ENCODE measurements at places on chromosomes 6 and 20. TPM values are rescaled to one million over a fixed set of nuclear protein-coding genes. Genes with fewer than 3 reads are reported as not detected.

Gene TP53RK
- total RNA-seq: 11.3 TPM

Gene PRSS35
- total RNA-seq: not detected

Gene DNAJC5
- 29.2 TPM for total RNA-seq

Gene MYL9
- total RNA-seq: 19.1 TPM

Gene DCBLD1
- 34.2 TPM for total RNA-seq

Gene SLC35F1
- total RNA-seq: 0.01 TPM

Gene CD164
- 97.2 TPM for total RNA-seq

Gene NRM
- total RNA-seq: 22.2 TPM

Gene RIMS1
- not detected for total RNA-seq

Gene MACROD2
- total RNA-seq: 1.1 TPM

Gene RNF217
- total RNA-seq: 6.9 TPM

Gene GPR6
- total RNA-seq: not detected

Gene PSORS1C2
- not detected for total RNA-seq

Gene MLIP
- total RNA-seq: not detected

Gene SULF2
- total RNA-seq: 22.7 TPM

Gene GMPR
- total RNA-seq: 0.30 TPM

Gene CITED2
- 23.3 TPM for total RNA-seq

Gene TMEM151B
- not detected for total RNA-seq

Gene MUCL3
- not detected for total RNA-seq

Gene MEP1A
- not detected for total RNA-seq

Gene CST4
- not detected for total RNA-seq

Gene CALHM6
- not detected for total RNA-seq

Gene FOXF2
- total RNA-seq: 17.7 TPM

Gene SFTA2
- total RNA-seq: not detected

Gene APCDD1L
- total RNA-seq: 0.06 TPM

Gene ACTR5
- total RNA-seq: 10.4 TPM

Gene NT5DC1
- total RNA-seq: 29.1 TPM

Gene OXT
- total RNA-seq: not detected
